Stimulated activated CD4-positive, alpha-beta T cell treated with anti-CD3 and anti-CD28 coated beads, Interleukin-2, amount 100 ng/mL, for 48 hours (primary cell): ENCODE measurements at places on chromosomes 13 and 19.

DNA sequence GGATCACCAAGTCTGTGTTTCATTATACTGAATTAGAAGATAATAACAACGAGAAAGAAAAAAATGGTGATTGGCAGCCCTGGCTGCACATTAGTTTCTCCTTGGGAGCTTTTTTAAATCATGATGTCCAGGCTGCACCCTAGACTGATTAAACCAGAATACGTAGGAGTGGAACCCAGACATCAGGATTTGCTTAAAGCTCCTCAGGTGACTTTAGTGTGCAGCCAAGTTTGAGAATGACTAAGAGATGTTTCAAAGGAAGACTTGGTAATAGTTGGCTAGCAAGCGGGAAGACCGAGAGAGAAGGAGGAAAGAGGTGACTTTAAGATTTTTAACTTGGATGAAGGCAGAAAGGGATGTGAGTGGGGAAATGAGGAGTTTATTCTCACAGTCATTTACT is 71.4 kb upstream of the SERP2 start:
- no peak for DNase-seq

DNA sequence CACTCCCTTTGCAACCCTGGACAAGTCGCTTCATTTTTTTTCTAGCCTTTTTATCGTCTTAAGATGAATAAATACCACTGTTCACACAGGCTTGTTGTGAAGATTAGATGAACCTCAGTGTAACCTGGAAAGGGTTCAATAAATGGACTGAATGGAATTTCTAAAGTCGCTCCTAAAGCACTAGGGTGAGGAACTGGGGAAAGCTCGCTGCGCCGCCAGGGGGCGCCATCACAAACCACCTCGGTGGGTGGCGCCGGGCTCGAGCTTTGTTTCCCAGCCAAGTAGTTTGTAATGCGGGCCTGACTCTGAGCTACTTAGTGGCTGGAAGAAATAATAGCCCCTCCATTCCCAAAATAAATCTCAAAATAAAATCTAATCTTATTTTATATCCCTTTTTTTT is 2.2 kb upstream of the CEACAM6 start:
- peak; percentile 81 for DNase-seq

- no peak for DNase-seq
These were observed 23.8 kb downstream of the GJA3 start for GRCh38 chr13:20136781-20137703.

- DNase-seq = no peak
These were observed 27.3 kb upstream of the MUC16 start for GRCh38 chr19:9037400-9038062.

DNA sequence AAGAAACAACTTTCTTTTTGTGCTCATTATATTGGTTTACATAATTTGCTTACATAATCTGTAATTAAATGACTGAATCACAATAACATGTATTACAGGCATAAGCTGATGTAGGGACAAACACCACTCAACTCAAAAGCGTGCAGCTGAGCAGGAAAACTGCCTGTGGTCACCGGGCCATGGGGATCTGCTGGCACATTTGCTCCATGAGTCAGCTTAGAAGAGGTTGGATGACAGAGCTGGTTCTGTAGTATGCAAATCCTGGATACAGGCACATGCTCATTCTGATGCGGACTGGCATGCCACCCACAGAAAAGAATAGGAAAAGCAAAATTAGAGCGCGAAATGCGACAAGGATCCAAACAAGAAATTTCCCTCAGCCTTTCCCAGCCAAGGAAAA is 128.6 kb downstream of the USP12 start:
- DNase-seq = no peak

- DNase-seq = no peak
These were observed 25.1 kb upstream of the CYP4F8 start for GRCh38 chr19:15589760-15590451.

GRCh38 chr13:89784161-89784809 is 1563.2 kb upstream of the MIR17HG start:
- DNase-seq = no peak

DNA sequence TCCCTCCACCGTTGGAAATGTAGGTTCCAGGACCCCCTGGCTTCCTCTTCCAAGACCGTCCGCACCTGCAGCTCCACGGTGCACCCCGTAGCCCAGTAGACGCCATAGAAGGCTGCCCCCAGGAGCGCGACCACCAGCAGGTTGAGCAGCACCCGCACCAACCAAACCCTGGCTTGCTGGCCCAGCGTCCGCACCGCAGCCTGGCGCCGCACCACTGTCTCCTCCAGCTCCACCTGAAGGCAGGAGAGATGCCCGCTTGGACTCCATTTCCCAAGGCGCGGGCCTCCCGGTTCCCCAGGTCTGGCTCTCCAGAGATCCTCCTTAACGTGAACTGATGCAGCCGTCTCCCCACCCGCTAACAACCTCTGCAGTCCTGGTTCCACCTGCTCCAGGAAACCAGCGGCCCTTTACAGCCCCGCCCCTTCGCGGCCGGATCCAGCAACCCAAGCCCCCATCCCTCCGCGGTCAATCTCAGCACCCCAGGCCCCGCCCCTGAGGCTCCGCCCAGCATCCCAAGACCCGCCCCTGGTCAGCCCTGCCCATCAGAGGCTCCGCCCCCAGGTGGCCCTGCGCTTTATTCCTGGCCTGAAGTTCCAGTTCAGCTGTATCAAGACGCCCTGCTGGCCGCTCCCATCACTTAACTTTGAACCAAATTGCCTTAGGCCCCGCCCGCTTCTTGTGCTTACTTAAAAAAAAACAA is 5.0 kb upstream of the LENG1 start:
- peak; percentile 34 for DNase-seq

- no peak for DNase-seq
These were observed 99.2 kb downstream of the SLC7A1 start for GRCh38 chr13:29496241-29496712.

DNA sequence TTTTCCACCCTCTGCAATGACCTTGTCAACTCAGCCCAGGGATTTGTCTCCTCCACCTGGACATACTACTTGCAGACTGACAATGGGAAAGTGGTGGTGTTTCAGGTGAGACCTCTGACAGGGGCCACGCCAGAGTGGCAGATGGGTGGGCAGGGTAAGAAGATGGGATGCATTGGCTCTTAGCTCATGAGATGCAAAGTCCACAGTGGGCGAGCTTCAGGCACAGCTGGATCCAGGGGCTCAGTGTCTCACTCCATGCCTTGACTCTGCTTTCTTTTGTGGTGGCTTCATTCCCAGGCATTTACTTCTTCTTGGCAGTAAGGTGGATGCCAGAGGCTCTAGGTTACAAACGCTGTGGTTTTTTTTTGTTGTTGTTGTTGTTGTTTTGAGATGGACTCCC is 3.4 kb downstream of the TMEM59L start:
- DNase-seq = no peak

GRCh38 chr13:94112731-94113130 is 366.8 kb downstream of the DCT start:
- no peak for DNase-seq

- peak; percentile 30 for DNase-seq
These were observed 685 bp downstream of the TCF3 start for GRCh38 chr19:1651568-1652291.

DNA sequence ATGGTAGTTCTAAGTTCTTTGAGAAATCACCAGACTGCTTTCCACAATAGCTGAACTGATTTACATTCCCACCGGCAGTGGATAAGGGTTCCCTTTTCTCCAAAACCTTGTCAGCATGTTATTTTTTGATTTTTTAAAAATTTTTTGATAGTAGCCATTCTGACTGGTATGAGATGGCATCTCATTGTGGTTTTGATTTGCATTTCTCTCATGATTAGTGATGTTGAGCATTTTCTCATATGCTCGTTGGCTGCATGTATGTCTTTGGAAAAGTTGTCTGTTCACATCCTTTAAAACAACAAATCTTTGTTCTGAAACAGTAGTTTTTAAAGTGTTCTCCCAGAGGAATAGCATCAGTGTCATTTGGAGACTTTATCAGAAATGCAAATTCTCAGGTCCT is 77.5 kb upstream of the POMP start:
- DNase-seq = no peak

DNA sequence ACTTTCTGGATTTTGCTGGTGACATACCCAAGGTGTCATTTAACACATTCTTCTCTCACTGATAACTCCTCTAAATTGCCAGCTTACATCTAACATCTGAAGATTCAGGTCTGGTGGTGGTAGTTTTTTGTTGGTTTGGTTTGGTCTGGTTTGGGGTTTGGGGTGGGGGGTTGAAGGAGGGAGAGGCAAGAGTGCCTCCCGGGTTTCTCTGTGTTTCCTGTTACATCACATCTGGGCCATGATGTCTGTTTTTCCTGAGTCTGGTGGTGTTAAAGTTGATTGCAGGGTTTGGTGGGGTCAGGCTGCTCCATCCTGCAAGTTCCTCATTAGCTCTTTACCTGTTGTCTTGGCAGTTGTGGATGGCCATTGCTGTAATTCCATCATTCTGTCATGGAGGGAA is 155.8 kb upstream of the UBL3 start:
- no peak for DNase-seq

DNA sequence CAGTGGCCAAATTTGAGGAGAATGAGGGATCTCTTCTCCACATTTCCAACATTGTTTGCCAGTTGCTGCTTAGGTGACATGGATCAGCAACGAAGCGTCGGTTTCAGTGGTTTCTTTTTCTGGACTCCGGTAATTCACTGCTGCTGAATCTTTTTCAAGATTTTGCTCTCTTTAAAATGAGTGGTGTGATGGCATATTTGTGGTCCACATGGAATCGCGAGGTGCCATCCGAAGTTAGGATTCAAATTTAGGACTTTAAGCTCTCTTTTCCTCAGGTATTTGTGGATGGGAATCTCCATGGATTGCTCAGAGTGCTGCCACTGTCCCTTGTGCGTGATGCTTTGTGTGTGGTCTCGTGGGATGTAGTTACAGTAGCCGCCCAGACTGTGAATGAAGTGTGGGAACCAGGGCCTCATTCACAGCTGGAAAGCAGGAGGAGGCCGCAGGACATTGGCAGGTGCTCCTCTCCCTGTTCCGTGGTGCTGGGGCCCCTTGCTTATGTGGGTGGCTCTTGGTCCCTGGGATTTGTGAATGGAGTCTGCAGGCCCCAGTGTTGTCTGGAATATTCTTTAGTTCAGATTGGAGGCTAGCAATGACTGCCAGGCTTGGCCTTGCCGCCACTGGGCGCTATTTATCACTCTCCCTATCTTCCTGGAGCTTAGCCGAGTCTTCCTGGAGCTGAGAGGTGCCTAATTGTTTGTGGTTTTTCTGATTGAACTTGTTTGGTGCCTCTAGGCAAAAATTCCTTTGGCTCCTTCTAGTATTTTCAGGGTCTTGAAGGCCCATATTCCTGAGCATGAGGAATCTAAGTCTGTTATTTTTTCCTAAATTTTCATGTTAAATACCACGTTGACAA is 1.5 kb downstream of the ILF3 start:
- DNase-seq = no peak

DNA sequence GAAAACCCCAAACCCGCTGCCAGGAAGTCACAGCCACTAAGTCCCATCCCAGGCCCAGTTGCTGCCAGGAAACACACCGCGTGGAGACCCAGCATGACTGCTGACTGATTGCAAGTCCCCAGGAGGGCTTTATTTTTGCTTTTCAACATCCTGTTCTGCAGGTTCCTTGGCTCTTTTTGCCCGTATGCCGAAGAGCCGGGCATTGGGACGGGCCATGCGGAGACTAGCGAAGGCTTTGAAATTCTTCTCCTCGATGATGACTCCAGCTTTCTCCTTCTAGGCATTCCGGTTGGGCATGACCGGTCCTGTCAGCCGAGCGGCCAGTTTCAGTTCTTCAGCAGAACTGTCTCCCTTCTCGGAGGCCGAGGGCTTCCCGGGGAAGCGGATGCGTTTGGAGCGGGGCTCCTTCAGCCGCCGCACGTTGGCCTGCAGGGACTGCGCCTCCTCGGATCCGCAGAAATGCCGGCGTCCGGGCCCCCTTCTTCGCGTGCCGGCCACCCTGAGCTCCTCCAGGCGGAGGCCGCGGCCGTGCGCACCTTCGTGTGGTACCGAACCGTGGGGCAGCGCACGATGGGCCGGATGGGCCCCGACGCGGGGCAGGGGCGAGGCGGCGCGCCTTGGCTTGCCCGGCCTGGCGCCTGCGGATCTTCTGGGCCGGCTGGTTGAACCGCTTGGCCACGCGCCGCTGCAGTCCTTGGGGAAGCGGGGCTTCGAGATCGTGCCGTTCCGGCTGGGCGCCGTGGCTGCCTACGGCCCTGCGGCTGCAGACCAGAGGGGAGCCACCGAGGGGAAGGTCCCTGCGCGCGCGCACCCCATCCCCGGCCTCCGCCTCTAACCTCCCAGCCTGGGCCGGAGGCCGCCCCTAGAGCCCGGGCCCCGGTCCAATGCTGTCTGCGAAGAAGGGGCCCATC is 15.2 kb downstream of the ZSCAN5C start:
- DNase-seq = no peak

DNA sequence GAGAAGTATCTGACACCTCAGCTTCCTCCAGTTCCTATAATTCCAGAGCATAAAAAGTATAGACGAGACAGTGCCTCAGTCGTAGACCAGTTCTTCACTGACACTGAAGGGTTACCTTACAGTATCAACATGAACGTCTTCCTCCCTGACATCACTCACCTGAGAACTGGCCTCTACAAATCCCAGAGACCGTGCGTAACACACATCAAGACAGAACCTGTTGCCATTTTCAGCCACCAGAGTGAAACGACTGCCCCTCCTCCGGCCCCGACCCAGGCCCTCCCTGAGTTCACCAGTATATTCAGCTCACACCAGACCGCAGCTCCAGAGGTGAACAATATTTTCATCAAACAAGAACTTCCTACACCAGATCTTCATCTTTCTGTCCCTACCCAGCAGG is 3.1 kb downstream of the KLF5 start:
- no peak for DNase-seq

GRCh38 chr19:55160128-55160985 is 2.8 kb upstream of the TNNI3 start:
- DNase-seq = peak; percentile 90

- DNase-seq = peak; percentile 78
These were observed 11.5 kb upstream of the CNFN start for GRCh38 chr19:42401365-42402303.

DNA sequence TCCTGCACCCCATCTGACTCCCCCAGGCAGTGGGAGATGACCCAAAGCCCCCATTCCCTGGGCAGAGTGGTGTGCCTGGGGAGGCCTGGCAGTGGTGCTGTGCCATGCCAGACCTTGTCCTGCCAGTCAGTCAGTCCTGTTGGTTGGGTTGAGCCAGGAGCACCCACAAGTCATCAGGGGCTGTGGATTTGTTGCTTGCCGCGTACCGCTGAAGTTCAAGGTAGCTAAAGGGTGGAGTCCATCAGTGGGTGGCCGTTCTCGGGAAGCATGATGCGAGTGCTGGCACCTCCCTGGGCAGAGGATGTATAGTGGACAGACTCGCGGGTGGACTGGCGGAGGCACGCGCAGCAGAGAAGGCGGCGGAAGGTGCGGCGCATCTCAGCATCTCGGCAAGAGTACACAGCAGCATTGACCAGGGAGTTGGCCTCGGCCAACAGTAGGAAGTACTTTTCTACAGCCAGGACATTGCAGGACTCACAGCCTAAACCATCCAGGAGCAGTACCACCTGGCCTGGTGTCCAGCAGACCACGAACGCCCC is 3.9 kb downstream of the LPAR2 start:
- DNase-seq = no peak

GRCh38 chr19:48746110-48746509 is 599 bp downstream of the IZUMO1 start:
- no peak for DNase-seq

- DNase-seq = peak; percentile 82
These were observed 15.1 kb downstream of the NDUFB7 start for GRCh38 chr19:14556662-14557188.
